Fibroblast of skin of abdomen (primary cell): ENCODE measurements at places on chromosomes 12 and 14.
A peak's percentile ranks its signal among the peaks of the same experiment; 100 is the strongest.

DNA sequence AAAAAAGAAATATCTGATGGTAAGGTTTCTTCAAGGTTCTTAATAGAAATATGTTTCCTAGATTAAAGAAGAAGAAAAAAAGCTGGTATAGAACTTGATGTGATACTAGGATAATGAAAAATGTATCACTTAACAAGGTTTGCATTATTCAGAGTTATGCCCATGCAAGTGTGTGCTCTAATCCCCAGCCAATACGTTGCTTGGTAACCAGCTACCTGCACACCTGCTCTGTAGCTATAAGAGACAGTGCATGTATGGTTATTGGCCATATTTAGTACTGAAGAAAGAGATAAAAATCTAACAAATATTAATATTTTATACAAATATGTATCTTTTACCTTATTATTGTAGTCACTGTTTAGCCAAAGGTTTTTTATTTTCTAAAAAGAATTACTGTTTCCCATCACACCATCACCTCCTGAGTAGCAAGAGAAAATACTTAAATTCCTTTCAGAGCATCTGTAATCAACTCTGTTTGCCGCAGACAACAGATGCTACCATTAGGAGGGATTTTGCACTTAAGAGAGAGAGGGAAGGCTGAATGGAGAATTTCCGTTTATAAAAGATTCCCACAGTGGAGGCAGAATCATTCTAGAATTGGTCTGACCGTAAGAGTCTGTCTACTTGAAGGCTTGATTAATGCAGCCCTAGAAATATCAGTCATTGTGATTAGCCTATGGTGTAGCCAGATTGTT lies 115.6 kb downstream of the NEDD1 start:
- no peak for DNase-seq

- no peak for DNase-seq
These were observed 791.2 kb downstream of the FLRT2 start for GRCh38 chr14:86321151-86321550.

GRCh38 chr14:55125403-55125802 lies 3.6 kb upstream of the LGALS3 start:
- no peak for DNase-seq

DNA sequence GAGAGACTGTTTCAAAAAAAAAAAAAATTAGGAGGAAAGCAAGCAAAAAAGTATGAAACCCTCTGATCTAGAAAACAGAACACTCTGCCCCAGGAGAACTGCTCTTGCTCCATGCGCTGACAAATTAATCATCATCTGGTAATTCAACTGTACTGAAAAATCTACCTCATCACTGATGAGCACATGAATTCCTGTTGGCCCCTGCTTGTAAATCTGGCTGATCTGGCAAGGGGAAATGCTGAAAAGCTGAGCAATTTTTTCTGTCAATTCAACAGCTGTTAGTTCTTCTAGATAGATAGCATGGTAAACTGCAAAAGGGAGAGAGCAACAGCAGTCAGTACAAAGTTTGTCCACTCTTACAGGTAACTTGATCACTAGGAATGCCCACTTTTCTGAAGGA lies 15.2 kb upstream of the CSRNP2 start:
- DNase-seq = peak; percentile 18

DNA sequence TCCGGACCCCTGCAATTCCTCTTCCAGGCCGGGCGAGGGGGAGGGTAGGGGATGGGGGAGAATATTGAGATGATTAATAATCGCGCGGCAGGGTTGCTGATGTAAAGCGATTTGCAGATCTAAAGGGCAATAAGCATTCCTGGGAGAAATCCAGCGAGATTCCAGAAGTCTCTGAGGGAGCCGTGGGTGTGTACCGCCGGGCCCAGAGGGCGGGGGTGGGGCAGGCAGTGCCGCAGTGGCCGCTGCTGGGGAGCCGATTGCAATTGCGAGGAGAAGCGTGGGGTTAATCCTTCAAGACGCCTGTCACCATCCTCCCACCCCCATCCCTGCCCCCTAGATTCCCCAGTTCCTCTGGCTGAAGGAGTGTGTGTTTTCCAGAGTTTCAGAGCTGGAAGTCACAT lies 16.4 kb downstream of the FOS start:
- peak; percentile 90 for DNase-seq

DNA sequence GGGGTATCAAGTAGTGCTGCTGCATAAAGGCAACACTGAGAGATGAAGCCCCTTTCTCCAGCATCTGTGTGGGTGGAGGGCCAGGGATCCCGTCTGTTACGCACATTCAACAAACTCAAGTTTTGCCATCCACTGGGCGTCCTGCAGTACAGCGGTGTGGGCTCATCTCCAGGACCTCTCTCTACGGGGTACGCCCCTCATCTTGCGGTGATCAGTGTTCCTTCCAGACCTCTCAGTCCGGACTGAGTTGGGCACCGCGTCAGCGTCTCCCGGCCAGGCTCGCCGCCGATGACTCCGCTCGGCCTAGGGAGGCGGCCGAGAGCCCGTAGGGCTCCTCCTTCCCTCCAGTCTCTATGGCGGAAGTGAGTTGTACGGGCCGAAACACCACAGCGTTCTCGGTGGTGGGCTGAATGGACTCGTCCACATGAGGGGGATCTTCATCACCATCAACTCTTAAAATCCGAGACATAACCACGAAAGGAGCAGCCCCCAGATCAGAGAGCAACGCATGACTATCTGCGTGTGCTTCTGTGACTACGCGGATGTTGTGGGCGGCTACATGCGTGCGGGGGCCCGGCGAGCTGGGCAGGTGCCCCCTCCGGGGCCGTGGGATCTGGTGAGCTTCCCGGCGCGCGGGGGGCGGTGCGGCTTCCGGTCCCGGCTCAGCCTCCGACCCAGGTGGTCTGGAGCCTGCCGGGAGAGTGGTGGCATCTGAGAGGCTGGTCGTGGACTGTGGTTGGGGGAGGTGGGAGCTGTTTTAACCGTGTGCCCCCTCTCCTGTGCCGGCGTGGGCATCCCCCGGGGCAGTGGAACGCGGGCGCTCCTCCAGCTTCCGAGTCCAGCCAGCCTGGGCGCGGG lies at the start of gene ATG101:
Gene ATG101 (plus strand): TSS at position 652 of the 858 bp plus-strand sequence. CDS start 3,673 bp downstream, outside the sequence.
- DNase-seq = peak; percentile 96

DNA sequence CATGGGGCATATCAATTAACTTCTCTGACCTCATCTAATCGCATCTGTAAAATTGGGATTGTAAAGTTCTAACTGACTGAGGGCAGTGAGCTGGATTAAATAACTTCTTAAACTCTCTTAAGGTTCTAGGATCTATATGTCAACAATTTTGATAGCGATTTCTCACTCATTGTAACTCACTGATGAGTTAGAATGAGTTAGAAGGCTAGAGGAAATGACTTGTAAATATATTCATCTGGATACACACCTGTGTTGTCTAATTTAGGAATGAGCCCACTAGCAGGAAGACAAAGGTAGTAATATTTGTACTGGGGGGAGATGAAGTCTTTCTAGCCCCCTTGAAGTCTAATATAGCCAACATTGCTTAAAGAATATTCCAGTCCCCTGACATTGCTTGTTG lies 46.3 kb upstream of the CERS5 start:
- DNase-seq = no peak

- no peak for DNase-seq
These were observed 112.6 kb downstream of the ERC1 start for GRCh38 chr12:1103632-1104031.

DNA sequence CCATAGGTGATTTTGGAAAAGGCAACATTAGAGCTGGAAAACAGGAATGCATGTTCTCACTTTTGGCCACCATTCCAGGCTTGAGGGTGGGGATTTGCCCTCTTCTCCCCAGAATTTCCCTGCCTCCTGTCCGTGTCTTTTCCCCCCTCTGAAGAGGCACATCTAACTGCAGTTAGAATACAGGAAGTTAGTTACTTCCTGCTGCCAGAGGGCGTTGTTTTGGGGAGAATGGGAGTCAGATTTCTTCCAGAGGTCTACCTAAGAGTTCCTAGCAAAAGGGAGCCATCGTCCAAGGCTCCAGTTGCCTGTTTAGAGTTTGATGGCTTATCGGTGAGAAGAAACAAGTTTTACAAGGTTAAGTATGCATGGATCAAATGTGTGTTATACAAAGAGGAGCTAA lies 112.8 kb upstream of the IGF1 start:
- no peak for DNase-seq

DNA sequence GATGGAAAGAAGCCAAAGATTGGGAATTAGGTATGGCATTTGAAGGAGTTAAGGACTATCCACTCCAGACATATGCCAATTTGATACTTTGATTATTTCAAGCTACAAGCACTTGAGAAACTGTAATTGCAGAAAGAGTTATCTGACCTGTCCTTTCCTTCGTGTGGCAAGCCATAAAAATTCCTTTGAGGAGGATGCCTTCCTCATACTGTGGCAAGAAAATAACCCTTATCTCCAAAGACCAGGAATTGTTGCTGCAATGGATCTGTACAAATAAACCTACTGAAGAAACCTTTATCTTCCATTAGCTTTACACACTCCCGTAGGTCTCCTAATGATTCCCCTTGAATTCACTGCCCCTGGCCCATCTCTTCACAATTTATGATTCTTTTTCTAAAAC lies 165.1 kb upstream of the AMIGO2 start:
- DNase-seq = no peak

- peak; percentile 37 for DNase-seq
These were observed 279.9 kb upstream of the FAR2 start for GRCh38 chr12:28869197-28869596.

- DNase-seq = peak; percentile 30
These were observed 211.8 kb downstream of the PCNX1 start for GRCh38 chr14:71119075-71119474.

- DNase-seq = no peak
These were observed 1.0 kb upstream of the VRTN start for GRCh38 chr14:74347097-74347794.

- DNase-seq = peak; percentile 32
These were observed 242.9 kb downstream of the CHST11 start for GRCh38 chr12:104699489-104700190.

- DNase-seq = peak; percentile 79
These were observed 6.8 kb downstream of the ART4 start for GRCh38 chr12:14836336-14837210.

DNA sequence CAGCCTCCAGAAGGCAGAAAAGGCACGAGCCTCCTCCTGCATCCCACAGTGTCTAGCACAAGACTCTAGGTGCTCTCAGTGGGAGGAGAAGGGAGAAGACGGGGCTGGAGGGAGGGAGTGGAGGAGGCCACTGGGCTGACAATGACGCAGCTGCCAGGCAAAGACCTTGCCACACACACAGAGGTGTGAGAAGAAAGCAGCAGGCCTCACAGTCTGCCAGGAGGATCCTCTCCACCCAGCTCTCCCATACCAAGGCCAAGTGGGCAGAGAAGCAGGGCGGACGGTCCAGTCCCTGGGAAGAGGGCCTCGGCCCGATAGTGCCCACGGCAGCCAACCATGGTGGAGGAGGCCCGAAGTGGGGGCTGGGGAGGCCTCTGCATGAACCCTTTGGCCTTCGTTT lies 78.9 kb downstream of the NCOR2 start:
- DNase-seq = no peak

GRCh38 chr12:85060916-85061315 lies 24.8 kb downstream of the LRRIQ1 start:
- DNase-seq = no peak

GRCh38 chr12:110705309-110705708 lies 16.4 kb upstream of the HVCN1 start:
- DNase-seq = no peak

DNA sequence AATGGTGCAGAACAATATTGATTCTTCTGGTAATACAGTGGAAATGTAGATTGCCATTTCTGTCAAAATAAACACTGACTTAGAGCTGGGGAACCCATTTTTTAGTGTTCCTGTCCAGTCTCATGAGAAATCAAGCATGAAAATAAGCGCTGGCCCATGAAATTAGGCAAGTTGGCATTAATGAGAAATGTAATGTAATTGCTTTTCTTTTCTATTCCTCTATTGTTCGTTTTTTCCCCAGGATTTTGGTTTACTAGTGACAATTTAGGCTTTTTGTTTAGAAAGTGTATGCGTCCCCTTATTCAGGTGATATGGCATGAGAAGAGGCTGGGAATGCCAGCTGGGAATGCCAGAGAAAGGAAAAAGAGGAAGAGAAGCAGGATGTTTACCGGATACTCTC lies 64.4 kb upstream of the KICS2 start:
- no peak for DNase-seq

- DNase-seq = peak; percentile 34
These were observed 54.5 kb downstream of the VCPKMT start for GRCh38 chr14:50061664-50062437.

DNA sequence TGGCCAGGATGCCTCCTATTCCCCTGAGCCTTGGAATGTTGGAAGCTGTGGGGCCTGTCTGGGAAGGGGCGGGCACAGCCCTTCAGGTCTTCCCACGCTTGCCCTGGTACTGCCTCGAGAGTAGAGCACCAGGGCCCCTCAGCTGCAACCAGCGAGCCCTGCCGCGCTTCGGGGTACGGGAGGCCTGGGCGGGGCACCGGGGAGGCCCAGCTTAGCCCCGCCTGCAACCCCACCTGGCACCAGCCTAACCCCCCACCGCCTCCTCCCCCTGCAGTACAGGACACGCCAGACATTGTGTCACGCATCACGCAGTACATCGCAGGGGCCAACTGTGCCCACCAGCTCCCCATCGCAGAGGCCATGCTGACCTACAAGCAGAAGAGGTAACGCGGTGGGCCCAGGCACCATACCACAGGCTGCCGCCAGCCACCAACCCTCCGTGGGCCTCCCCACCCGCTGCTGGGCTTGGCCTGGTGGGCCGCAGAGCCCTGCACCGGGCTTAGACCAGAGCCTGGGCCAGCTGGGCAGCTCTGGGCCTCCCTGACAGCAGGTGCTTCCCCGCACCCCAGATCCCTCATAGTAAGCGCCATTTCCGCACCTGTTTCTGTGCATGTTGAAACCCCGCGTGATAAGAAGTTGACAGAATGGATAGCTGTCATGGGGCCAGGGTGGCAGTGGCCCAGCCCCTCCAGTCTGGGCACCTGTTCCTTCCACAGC lies 13.6 kb upstream of the TEX22 start:
- no peak for DNase-seq

GRCh38 chr12:1970331-1970900 lies 33.8 kb downstream of the DCP1B start:
- DNase-seq = peak; percentile 17

- DNase-seq = no peak
These were observed 42.9 kb downstream of the RBM19 start for GRCh38 chr12:113923251-113923650.

- no peak for DNase-seq
These were observed 89.0 kb downstream of the NCOR2 start for GRCh38 chr12:124478416-124478815.

- DNase-seq = peak; percentile 35
These were observed 221.7 kb upstream of the NAV3 start for GRCh38 chr12:77609016-77609415.

DNA sequence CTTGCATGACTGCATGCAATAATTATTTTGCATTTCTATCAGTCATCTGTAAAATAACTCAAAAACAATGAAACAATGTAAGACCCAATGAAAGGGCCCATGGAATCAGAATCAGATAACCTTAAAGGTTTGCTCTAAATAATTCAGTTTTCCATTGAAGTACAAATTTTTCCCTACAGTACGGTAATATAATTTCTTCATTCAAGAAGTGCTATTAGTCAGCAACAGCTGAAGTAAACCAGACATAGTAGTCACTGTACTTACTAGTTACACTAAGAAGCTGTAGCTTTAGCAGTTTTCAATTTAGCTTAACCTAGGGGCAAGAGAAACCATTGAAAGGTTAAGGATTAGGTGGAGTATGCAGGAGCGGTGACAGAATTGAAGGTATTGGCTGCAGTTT lies 43.5 kb downstream of the BCAT1 start:
- no peak for DNase-seq

GRCh38 chr14:101972126-101972866 lies 7.9 kb downstream of the DYNC1H1 start:
- peak; percentile 99 for DNase-seq
